ENCODE measurements at places on chromosomes 13 and 19.
A peak's percentile ranks its signal among the peaks of the same experiment; 100 is the strongest.

GRCh38 chr19:39941615-39942365 is 7.4 kb upstream of the FCGBP start:
- no peak for DNase-seq

DNA sequence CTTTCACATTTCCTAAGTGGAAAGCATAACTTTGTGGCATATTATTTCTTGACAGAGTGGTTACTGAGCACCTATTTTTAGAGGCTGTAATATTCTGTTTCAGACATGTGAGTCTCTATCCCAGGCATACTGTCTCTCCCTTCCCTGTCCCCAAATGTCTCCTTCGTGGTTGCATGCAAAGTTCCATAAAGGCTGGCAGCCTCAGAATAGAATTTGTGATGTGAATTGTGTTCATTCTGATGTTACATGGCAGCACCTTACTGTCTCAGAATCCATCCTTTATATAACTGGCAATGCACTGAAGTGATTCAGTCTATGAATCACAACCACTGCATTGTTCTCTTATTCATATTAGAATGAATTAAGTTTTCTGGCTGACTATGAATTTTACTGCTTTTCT is 89.0 kb upstream of the SLC7A1 start:
- no peak for DNase-seq

DNA sequence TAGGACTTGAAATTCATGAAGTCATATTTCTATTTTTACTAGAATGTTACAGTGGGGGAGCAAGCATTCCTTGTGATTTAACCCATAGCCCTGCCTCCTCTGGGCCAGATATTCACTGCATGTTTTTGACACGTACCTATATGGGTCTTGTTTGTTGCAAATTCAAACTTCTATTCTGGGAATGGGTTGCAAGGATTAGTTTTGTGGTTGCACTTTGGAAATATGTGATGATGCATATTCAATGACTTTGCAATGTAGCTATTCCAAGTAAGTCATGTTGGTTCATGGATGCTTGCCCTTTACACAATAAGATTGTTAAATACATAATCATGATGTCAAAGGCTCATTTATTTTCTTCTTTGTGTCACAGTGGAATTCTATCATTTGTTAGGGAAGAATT is 440.8 kb downstream of the TDRD3 start:
- DNase-seq: no peak

GRCh38 chr19:5703819-5704818 is 14.0 kb downstream of the RPL36 start:
- DNase-seq: no peak

- DNase-seq: peak; percentile 25
Observed at GRCh38 chr13:91805605-91806004, 407.2 kb downstream of the GPC5 start.

DNA sequence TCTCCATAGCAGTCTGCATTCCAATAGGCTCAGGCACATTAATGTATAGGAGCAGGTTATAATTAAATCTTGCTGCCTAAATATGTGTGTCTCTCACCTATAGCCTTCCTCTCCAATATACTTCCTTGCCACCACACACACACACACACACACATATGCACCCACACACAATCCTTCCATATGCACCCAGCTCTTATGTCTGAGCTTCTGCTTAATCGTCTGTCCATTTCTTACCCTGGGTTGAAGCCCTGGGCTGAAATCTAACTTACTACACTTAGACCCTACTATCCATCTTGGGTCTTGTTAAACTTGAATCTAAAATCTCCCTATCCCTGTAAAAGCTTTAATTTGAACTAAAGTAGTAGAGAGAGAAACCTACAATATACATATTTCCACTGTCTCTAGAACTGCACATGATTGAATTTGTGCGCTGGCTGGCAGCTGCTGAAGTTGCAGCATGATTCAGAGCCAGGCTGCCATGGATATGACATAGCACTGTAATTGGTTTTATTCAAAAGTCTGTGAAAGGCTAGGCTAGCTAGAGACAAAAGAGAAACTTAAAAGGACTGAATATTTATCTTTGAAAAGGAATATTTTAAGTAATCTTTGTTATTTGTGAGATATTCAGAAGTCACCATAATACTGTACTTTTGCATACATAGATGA is 25.7 kb upstream of the FREM2 start:
- DNase-seq: no peak

All from NCI-H524 treated with DMSO at 0.1 percent for 48 hours (cell line).